ENCODE measurements at places on chromosomes 7 and 10. TPM values are rescaled to one million over a fixed set of nuclear protein-coding genes. Genes with fewer than 3 reads are reported as not detected.

The FKBP9 gene
- total RNA-seq: 29.0 TPM

The HGF gene
- total RNA-seq: 5.9 TPM

The NPFFR1 gene
- total RNA-seq: 0.31 TPM

The SNX13 gene
- total RNA-seq: 86.9 TPM

The ZNF485 gene
- 8.9 TPM for total RNA-seq

The C10orf90 gene
- 0.16 TPM for total RNA-seq

The RTKN2 gene
- 7.5 TPM for total RNA-seq

The TMEM229A gene
- total RNA-seq: 1.7 TPM

The GIMAP8 gene
- 2.8 TPM for total RNA-seq

The SPDYE5 gene
- not detected for total RNA-seq

The EBLN1 gene
- total RNA-seq: not detected

The TAS2R3 gene
- total RNA-seq: 2.5 TPM

The NAT16 gene
- 1.2 TPM for total RNA-seq

The SPDYE16 gene
- not detected for total RNA-seq

The TSC22D4 gene
- total RNA-seq: 9.7 TPM

The TWNK gene
- 4.7 TPM for total RNA-seq

The DEPP1 gene
- 3.1 TPM for total RNA-seq

The SFMBT2 gene
- 17.8 TPM for total RNA-seq

The SFTPA2 gene
- total RNA-seq: not detected

The CYP3A7 gene
- total RNA-seq: not detected

The PAPOLB gene
- 0.94 TPM for total RNA-seq

The ABCA13 gene
- total RNA-seq: 0.16 TPM

The OR2A42 gene
- not detected for total RNA-seq

The ACTR3C gene
- total RNA-seq: 7.3 TPM

The AGAP6 gene
- total RNA-seq: 3.9 TPM

The MSS51 gene
- 3.7 TPM for total RNA-seq

The CALHM1 gene
- not detected for total RNA-seq

The STEAP2 gene
- total RNA-seq: 2.3 TPM

The TSPAN12 gene
- 7.2 TPM for total RNA-seq

The ABCB1 gene
- total RNA-seq: 14.7 TPM

The OR2A7 gene
- total RNA-seq: not detected

The CPA2 gene
- total RNA-seq: not detected

The ADCY1 gene
- total RNA-seq: 226 TPM

The MUC12 gene
- not detected for total RNA-seq

Data from occipital lobe (tissue), 3 donors.